ENCODE measurements at places on chromosomes 6 and 20.

- DNase-seq, result no peak
These were observed 9.7 kb upstream of the TNFRSF21 start for GRCh38 chr6:47319382-47319781.

- DNase-seq, result no peak
These were observed 245.8 kb upstream of the JAG1 start for GRCh38 chr20:10919396-10920140.

DNA sequence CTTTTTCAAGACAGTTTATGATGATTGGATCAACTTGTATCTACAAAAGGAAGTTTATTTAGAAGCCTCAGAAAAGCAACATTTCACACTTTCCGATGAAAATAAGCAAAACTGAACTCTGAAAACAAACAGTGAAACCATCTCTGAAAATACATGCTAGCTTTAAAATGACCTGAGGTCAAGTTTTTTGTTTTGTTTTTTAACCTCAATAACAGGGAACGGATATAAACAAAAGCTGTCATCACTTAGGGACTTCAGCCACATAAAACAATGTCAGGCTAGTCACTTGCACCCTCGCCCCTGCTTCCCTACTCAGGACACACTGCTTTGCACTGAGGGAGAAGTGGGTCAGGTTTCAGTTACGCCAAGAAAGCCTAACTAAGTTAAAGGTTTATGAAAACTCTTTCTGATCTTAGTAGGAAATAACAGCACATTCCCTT lies 11.6 kb downstream of the BACH2 start:
- DNase-seq, result no peak

- no peak for DNase-seq
These were observed 6.7 kb downstream of the RGS19 start for GRCh38 chr20:64072498-64073063.

GRCh38 chr6:1390946-1391799 lies 1.8 kb downstream of the FOXF2 start:
- DNase-seq, result no peak

GRCh38 chr6:38198219-38198618 lies 378.7 kb downstream of the ZFAND3 start:
- no peak for DNase-seq

- DNase-seq, result no peak
These were observed 6.7 kb upstream of the SLC17A9 start for GRCh38 chr20:62945771-62946339.

Data from iPS DF 6.9 (cell line).